Activated CD8-positive, alpha-beta memory T cell treated with anti-CD3 and anti-CD28 coated beads for 24 hours (primary cell): ENCODE measurements at places on chromosomes 12 and 14.
A peak's percentile ranks its signal among the peaks of the same experiment; 100 is the strongest.

DNA sequence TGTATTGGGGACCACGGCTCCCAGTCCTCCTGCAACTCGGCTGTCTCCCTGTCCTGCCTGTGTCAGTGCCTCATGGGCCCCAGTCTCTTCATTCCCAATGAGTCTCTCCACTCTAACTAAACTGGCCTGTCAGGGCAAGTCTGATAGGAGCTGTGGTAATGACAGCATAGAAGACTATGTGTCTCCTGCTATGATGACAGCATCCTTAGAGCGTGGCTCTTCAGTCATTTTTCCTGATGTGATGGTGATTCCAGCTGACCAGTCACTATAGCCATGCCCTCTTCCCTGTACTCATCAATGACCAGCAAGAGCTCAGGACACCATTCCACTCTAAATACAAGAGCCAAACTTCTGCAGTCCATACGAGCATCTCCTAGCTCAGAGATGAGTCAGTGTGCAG is 339.8 kb downstream of the PCNX1 start:
- DNase-seq, result no peak

- no peak for DNase-seq
Observed at GRCh38 chr12:111322336-111323250, 46.3 kb downstream of the PHETA1 start.

DNA sequence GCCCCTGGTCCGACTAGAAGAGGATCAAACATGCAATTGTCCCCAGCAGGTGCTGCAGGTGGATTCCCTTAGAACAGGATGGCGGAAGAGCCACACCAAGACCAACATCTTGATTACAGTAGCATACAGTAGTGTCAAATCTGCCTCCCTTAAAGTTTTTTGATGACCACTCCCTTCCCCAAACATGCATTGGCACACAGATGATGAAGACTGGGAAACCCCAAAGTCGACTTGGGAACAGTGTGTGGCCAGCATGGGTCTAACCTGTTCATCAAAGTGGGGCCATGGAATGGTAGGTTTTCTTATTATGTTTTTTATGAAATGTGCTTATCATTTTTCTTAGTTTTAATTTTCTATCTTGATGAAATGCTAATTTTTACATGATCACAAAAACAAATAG is 8.8 kb downstream of the PLXNC1 start:
- no peak for DNase-seq

DNA sequence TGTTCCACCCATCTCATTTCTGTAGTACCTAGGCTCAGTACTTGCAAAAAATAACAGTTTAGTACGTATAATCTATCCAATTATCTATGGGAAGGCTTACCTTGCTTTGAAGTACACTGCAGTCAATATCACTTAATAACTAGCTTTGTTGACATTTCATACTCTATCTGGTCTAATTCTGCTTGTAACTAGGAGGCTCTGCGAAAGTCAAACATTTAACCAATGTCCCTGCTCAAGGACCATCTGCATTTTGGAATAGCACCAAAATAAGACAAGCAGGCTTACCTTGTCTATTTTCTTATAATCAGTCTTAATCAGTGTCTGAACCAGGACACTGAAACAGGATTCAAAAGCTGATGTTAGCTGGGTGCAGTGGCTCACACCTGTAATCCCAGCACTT is 39.9 kb downstream of the SLC25A47 start:
- no peak for DNase-seq

GRCh38 chr12:76101739-76102385 is 17.4 kb upstream of the NAP1L1 start:
- DNase-seq, result no peak

DNA sequence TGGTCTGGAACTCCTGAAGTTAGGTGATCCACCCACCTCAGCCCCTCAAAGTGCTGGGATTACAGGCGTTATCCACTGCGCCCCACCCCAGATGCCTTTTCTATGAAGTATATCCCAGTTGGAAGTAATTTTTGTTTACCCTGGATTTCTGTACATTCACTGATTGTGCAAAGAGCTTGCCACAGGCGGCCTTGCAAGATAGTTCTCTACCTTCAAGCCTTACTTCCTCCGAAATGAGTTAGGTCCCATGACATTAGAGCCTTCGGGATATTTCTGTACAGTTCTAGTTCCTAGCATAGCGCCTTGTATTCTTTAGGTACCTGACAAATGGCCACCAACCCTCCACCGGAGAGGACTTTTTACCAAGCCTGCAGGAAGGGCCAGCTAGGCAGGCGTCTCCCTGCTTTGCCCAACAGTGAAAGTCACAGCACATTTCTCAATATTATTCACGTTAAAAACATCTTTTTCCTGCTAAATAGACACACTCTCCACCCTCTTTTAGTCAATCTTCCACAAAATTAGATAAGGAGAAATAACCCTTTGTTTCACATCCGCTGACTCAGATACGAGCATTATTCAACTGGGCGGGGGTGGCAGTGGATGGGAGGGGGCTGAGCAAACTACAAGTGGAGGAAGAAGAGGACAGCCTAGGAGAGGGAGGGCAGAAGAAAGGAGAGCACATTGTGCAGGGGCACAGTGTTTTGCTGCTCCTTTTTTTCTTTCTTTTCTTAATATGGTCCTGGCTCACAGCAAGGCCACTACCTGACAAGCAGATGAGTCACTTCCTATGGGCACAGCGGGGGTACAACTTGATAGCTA is 40.0 kb upstream of the CAPRIN2 start:
- DNase-seq, result no peak

- no peak for DNase-seq
Observed at GRCh38 chr12:113803759-113804140, 162.4 kb downstream of the RBM19 start.

DNA sequence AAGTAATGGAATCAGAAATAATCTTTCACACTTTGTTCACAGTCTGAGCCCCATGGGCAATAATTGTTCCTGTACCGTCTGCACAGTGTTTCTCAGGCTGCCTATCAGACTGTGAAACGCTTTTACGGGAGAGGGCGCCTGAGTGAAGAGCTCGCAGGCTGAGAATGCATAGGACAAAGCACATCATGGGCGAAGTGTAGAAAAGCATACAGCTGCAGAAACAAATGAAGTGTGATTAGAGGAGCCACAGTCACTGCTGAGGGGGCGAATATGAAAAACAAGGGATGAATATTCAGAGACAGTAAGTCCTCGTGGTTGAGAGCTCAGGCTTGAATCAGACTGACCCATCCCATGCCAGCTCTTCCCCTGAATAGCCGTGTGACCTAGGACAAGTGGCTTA is 438.4 kb upstream of the DCN start:
- DNase-seq, result no peak

- DNase-seq, result no peak
Observed at GRCh38 chr12:132319359-132319950, 9.9 kb downstream of the GALNT9 start.

GRCh38 chr14:61368114-61368710 is 46.8 kb downstream of the PRKCH start:
- no peak for DNase-seq

DNA sequence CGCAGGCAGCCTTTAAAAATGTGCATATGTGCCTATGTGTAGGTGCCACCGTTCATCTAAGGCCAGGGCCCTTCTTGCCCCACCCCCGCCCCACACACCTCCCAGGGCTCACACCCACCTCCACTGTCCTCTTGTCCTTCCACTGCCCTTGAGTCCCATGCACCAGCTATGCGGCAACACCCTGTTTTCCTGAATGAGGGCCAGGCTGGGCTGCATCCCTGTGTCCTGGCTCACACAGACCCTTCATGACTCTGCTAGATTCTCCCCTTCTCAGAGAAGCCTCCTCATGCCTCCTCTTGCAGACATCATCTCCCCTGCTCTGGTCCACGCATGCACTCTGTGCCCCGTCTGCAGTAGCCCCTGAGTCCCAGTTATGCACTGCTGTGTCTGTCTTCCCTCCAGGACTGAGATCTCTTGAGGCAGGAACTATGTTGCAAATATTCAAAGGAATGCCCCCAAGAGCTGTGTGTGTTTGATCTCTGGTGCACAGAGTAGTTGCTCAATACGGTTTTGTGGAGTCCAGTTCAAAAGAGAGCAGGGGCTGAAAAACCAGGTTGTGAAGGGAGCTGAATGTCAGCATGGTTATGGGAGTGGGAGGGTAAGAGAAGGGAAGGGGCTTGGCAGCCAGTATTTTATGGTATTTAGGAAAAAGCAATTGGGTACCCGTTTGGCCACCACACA is 47.3 kb upstream of the ESRRB start:
- DNase-seq, result no peak

- no peak for DNase-seq
Observed at GRCh38 chr12:38328306-38328895, 11.8 kb downstream of the ALG10B start.

DNA sequence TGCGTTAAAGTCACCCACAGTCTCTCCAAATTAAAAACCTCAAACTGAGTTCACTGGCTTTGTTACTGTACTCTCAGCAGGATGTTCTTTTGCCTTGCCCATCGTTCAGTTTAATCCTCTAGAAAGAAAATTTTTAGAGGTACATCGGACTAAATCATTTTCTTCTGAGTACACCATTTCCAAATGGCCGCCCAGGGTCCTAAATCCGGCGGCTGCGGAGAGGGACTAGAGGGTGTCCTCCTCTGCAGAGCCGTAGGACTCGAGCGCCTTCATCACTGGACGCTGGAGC is 1.4 kb downstream of the LIN7A start:
- no peak for DNase-seq

GRCh38 chr14:63470962-63471793 is 72.0 kb downstream of the PPP2R5E start:
- no peak for DNase-seq

DNA sequence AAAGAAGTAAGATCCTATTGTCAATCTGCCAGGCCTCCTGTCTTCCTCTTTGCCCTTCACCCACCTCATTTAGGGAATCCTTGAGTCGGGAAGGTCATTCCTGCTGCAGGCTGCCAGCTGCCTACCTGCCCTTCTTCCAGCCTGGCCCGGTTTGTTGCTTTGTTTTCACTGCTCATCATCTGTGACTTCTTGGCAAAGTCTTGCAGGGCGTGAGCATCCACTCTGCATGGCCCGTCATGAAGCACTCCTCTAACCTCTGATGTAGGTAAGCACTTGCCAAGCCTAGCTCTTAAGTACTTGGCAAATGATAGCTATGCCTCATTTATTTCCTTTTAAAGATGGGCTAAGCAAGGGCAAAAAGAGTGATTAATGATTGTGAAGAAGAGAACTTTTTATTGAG is 192.8 kb downstream of the NRXN3 start:
- no peak for DNase-seq

DNA sequence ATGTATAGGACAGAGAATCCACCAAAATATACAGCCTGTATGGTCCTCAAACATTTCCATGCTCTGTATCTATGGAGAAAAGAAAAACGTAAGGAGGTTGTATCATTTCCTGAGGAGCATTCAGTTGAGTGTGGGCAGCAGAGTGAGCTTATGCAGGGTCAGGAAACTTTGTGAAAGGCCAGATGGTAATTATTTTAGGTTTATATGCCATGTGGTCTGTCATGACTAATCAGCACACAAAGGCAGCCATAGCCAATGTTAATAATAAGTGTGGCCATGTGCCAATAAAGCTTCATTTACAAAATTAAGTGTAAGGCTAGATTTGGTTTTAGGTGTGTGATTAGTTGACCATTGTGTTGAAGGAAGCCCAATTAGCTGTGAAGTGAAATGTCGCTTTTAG is 33.2 kb upstream of the A2M start:
- no peak for DNase-seq

- DNase-seq, result peak; percentile 70
Observed at GRCh38 chr12:24719293-24719721, 229.6 kb downstream of the BCAT1 start.

DNA sequence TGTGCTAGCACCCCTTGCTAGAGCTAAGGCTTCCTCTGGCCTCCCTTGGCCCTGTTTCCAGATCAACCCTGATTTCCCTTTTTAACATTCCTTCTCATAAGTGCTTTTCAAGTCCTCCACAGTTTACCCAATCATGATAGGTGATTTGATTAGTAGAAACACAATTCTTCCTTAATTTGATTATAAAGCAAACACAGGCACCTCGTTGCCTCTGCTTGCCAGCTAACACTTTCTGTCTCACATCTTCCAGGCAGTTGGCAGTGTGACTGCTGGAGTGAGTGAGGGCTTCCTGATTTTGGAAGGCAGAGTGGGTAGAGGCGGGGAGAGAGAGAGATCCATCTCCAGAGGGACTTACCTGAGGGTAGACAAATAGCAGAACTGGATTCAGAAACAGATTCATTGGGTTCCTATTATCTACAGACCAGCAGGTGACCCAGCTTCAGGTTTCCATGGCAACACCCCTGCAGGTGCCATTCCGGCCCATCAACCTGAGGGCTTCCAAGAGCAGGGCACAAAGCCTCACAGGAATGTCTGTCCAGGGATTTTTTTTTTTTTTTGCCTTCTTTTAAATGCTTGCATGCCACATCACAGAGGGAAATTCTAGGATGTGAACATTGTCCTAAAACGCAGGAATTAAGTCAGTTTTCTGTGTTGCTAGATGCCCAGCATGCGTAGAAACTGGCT is 77.7 kb downstream of the PLXNC1 start:
- DNase-seq, result peak; percentile 46

- no peak for DNase-seq
Observed at GRCh38 chr12:67471810-67472209, 176.7 kb upstream of the DYRK2 start.

DNA sequence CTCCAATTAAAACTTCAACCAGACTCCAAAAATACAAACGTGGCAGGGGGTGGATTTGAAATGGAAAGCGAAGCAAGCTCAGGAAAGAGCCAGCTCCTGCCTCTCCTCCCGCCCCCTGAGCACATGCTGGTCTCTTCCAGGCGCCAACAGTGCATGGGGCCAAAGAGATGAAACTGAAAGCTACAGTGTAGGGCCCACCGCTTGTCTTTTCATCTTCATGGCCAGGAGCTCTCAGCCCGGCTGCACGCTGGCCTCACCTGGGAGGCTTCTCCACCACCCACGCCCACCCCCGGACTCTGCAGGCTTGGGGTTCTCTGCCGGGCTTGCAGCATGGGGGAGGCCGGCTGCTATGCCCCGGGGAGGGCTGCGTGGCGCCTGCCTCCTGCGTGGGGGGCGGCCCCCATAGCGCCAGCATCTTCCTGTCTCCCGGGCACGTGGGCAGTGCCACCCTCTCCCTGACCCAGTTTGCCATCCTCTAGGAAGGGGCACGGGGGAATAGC is 2.0 kb downstream of the RIMBP2 start:
- no peak for DNase-seq

DNA sequence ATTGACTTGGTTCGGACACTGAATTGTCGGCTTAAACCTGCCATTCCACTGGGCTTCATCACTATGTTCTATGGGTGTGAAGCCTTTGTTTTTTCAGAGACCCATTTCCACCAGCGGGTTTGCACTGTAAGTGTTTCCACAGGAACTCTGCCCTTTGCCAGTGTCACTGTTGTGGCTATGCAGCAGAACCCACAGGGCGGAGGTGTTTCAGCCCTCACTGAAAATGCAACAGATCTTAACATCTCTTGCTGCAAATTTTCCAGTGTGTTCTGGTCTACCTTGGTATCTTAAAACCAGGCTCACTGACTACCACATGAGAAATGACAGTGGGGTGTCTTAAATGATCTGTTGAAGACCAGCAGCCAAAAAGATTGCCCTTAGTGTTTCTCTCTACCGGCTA is 21.1 kb downstream of the PRKCH start:
- DNase-seq, result peak; percentile 84

DNA sequence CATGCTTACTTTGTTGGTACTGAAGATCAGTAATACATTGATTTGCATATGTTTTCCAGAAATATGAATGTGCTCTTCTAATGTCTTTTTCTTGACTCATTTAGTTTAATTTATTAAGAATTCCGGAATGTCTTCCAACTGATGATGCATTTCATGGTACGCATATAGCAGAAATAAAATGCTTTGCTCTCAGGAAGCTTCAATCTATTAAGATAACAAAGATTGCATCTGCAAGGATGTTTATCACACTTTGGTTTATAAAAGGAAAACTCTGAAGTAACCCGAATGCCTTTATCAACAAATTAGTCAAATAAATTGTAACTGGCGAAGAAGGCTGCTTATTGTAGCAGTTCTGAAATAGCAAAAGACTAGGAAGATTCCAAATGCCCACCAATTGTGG is 166.4 kb upstream of the LMNTD1 start:
- no peak for DNase-seq
